Neural crest cell (in vitro differentiated cells): ENCODE measurements at places on chromosomes 12 and 14.

DNA sequence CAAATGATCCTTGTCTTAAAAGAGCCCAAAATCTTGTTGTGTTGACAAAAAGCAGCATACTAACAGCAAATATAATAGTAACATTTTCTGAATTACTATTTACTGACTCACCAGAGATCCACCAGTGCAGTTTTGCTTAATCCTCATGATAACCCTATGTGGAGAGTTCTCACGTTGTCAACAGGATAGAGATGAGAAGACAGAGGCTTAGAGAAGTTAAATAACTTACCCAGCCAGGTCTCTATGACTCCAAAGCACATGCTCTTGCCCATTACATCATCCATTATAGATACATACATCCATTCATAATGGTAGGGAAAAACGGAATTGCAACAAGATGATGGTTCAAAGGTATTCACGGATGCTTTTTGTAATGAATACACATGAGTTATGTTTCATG is 111.9 kb downstream of the PAX9 start:
- no peak for DNase-seq

- DNase-seq: no peak
These were observed 72.6 kb downstream of the ETV6 start for GRCh38 chr12:11722071-11722470.

DNA sequence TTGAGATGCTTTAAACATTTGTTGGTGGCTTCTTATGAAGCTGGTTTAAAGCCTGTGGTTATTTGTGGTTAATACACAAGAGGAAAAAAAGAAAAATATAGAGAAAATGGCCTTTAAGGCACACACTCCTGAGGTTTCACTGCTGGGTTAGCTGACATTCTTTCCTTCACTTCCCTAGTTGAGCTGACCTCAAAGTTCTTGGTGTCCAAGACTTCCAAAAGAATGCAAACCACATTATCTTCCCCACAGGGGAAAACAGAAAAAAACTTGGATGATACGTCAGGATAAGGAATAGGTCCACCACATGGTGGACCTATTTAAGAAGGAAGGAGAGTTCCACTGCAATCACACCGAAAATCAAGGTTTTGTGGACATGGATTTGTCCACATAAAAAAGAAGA is 94.3 kb downstream of the SLC25A21 start:
- no peak for DNase-seq

- DNase-seq: no peak
These were observed 21.7 kb downstream of the MGST1 start for GRCh38 chr12:16369156-16369555.

DNA sequence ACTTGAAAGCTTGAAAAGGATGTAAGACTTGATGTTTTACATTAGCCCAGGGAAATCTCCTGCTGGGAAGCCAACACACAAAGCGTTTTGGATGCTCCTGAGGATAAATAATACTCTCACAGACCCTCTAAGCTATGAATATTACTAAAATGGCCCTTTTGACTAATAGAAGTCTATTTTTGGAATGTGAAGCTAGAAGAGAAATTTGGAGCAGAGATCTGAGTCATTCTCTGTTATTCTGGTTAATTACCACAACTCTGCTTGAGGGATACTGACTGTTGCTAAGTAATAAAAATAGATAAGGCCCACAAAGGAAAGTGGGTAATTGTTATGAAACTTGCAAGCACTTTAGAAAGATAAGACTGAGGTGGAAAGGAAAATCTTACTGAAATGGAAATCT is 346.2 kb upstream of the STXBP6 start:
- no peak for DNase-seq

GRCh38 chr12:56487448-56488040 is 417 bp downstream of the GLS2 start:
- peak; percentile 20 for DNase-seq

- DNase-seq: no peak
These were observed 8.4 kb upstream of the C12orf75 start for GRCh38 chr12:105322070-105322469.

- no peak for DNase-seq
These were observed 48.7 kb downstream of the NOS1 start for GRCh38 chr12:117312770-117313169.

- no peak for DNase-seq
These were observed 146.8 kb upstream of the RASSF8 start for GRCh38 chr12:25811656-25812126.

DNA sequence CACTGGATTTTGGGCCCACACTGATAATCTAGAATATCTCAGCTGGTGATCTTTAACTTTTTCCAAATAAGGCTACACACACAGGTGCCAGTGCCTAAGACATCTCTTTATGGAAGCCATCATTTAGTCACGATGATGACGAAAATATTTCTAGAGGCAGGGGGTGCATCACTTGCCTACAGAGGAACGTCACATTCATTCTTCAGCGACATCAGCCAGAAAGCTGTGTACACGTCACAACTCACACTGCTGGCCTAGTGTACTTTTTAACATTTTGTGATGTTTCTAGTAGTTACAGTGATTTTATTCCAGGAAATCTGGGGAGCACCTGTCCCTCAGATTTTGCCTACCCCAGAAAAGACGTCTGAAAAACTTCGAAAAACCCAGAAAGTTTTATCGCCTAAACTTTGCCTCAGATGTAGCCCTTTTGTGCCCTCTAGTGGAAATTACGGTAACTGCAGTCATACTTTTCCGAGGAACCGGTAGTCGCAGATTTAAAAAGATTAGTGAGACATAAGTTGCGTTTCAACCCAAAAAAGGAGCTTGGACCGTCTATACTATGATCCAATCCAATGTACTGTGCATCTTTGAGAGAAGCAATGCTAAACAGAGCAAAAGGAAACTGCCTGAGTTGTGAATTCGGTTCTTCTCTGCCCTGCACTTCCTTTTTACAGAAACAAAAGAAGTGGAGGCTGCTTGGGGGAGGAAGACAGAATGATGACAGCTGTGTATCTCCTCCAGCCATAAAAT is 64.3 kb upstream of the STON2 start:
- DNase-seq: peak; percentile 73

GRCh38 chr12:57452937-57453509 is 2.1 kb upstream of the INHBE start:
- peak; percentile 83 for DNase-seq

DNA sequence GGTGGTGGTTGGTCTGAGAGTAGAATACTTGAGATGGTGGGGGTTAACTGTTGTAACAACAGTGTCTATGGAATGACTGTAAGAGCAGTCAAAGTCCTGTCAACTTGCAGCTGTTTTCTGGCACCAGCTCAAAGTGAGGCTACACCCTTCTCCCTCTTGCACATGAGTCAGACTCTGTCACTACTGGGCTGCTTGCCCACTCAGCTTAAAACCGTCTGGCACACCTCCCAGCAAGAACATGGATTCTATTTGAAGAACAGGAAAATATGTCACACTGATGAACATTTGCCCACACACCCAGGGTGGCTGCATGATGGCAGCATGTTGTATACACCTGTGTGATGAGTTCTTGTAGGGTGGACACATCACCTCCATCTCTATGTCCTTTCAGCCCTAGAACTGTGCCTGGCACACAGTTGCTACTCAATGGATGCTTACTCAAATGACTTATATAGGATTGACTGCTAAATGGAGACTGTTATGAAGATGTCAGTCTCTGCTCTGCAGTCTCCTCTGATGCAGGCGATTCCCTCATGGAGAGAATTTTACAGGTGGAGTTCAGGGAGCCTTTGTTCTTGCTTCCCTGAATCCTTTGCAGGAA is 19.3 kb upstream of the SERPINA6 start:
- no peak for DNase-seq

- DNase-seq: no peak
These were observed 12.8 kb downstream of the TCHP start for GRCh38 chr12:109912855-109913321.

DNA sequence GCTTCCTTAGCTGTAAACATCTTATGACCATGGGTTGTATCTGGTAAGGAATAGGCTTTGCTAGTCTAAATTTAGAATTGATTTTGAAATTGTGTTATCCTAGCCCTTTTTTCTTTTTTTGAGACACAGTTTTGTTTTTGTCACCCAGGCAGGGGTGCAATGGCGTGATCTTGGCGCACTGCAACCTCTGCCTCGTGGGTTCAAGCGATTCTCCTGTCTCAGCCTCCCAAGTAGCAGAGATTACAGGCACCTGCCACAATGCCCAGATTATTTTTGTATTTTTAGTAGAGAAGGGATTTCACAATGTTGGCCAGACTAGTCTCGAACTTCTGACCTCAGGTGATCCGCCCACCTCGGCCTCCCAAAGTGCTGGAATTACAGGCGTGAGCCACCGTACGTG is 2.4 kb upstream of the TUBA1B start:
- DNase-seq: no peak

- DNase-seq: no peak
These were observed 45.4 kb upstream of the TMED10 start for GRCh38 chr14:75221797-75222196.

GRCh38 chr12:27290501-27291168 is 42.0 kb upstream of the BMAL2 start:
- DNase-seq: no peak

- DNase-seq: no peak
These were observed 51.5 kb downstream of the HCAR2 start for GRCh38 chr12:122651520-122652224.

DNA sequence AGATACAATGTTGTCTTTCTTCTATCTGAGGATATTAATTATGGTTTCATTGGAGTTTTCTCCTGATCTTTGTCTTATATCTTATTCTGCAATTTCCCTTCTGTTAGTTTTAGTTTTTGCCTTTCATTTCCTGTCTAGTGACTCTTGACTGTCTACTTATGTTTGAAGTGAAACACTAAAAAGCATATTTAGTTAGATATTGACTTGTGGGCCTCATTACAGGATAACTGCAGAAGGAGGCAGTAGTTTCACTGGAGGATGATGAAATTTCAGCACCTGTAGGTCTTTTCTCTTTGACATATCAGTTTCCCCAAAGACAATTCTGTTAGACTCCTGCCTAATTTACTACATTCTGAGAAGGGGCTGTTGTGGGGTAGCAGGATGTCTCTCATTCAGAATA is 97.5 kb upstream of the NEDD1 start:
- DNase-seq: no peak

- DNase-seq: no peak
These were observed 171.6 kb downstream of the PPM1H start for GRCh38 chr12:62763312-62763711.
